Memory B cell (primary cell): ENCODE measurements at places on chromosomes 5 and 9.

DNA sequence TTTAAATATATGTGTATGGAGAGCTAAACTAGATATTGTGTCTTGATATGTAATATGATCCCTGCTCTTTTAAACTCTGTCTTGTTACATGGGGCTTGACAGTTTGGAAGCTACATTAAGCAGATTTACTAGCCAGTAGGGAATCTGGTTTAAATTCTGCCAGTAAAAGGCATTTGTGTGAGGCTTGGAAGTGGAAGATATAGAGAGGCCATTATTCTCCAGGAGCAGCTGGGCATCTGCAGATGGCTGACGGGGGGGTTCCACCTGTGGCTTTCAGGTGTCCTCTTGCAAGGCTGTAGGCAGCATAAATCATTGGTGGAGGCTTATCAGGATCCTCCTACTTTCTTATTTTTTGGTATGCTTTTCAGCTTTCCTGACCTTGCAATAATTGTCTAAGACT is 179.1 kb upstream of the FBXL7 start:
- no peak for DNase-seq

DNA sequence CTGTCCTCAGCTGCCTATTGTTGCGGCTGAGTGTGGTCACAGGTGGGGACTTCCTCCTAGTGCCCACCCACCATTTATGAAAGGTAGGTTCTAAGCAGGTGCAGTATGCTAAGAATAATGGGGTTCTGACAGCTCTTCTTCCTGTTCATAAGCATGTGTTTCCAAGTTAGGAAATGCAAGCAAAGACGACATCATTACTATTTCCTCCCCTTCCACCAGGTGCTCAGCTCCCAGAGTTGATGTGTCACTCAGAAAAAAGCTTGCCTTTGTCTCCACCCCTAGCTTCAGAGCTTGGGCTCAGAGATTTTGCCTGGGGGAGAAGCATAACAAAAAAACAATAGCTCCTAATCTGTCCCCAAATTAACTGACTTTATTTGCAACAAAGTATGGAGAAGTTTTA is 1076.7 kb downstream of the NR2F1-AS1 start:
- DNase-seq, result no peak

DNA sequence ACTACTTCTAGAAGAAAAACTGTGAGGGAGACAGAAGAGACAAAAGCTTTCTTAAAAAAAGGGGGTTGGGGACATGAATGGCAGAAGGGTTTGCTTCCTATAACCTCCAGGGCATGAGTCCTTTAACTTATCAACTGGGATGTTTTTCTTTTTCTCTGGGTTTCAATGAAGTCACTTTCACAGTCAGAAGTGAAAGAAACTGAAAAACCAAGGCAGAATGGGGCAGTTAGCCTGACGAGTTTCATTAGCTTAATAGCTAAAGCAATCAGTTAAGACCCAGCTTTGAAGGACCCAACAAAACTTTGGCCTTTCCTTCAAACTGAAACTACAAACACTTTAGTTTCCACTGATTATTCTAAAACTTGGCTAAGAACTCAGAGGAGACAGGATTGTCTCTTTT is 4.6 kb upstream of the OR13C8 start:
- no peak for DNase-seq

GRCh38 chr5:175712313-175712680 is 54.4 kb downstream of the HRH2 start:
- DNase-seq, result no peak

DNA sequence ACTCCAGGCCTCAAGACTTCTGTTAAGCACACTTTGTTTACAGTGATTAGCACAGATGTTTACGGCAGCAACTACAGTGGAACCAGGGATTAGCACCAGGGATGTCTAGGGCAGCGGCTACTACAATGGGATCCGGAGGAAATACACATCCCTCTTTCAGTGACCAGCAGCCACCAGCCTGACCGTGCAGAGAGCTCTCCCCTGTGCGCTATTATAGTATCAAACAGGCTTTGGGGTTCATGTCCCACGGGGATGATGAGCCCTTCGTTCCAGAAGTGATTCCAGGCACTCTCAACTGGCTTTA is 21.5 kb downstream of the GFPT2 start:
- DNase-seq, result no peak

GRCh38 chr5:136113606-136114005 is 19.0 kb upstream of the SMAD5 start:
- no peak for DNase-seq

DNA sequence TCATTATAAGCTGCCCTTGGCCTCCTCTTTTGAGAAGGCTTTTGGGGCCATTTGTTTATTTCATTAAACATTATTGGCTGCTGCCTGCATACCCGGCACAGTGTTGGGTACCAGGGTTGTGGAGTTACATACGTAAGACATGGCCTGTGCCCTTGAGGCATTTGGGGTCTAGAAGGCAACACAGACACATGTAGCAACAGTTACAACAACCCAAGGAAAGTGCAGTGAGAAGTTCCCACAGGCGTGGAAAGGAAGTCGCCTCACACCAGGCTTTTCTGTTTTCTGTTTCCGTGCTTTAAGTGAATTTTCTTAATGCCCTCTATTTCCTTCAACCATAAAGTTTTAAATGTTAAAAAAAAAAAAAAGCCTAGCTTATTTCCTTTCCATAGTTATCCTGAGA is 47.4 kb downstream of the GALNT10 start:
- DNase-seq, result no peak

GRCh38 chr9:90921969-90922368 is 120.3 kb downstream of the SYK start:
- DNase-seq, result no peak

DNA sequence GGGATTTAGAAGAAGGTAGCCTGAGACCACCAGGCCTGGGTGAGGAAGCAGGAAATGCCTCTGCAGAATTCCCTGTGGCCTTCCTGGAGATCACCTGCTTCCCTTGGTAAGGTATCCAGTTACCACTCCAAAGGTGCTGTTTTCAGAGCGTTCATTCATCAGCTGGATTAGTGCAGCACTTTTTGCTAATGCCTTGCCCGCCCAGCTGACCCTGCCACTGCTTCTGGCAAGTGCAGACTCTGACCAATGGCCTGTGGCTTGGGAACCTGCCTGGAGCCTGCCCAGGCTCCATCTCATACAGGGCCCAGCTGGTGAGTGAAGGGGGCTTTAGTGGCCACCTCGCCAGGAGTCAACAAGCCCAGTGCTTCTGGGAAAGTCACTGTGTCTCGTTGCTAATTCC is 48.6 kb downstream of the FOXI1 start:
- no peak for DNase-seq

DNA sequence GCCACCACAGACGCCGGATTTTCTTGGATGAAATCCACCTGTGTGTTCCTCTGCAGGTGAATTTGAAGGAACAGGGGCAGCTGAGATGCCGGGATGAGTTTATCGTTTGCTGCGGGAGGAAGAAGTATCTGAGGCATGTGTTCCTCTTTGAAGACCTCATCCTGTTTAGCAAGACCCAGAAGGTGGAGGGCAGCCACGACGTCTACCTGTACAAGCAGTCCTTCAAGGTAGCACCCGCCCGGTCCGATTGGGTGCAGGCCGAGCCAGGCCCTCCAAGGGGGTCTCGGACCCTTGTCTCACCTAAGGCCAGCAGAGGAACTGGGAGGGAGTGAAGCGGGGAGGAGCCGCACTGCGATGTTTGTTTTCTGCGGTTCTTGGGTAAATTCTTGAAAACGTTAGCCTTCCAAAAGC is 18.4 kb upstream of the LRRC14B start:
- no peak for DNase-seq

DNA sequence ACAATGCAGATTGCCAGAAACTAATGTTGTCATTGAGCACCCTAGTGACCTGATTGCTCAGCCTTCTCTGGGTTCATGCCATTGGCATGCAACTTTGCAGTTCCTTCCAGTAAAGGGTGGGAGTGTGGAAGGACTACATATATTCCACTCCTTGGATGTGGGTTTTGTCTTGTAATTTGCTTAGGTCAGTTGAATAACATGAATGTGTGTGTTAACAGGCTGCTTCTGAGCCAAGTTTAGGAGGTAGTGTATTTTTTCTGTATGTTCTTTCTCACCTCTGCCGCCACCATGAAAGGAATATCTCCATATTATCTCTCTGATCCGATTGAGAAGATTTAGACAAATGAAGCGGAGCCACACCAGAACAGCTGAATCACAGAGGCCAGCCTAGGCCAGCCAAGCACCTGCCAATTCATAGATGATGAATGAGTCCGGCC is 1929.6 kb upstream of the CDH6 start:
- no peak for DNase-seq

- DNase-seq, result no peak
Measured at GRCh38 chr9:91580136-91580535, 156.5 kb upstream of the NFIL3 start.

- no peak for DNase-seq
Measured at GRCh38 chr5:138819081-138819480, 56.1 kb downstream of the LRRTM2 start.

GRCh38 chr9:88076286-88077070 is 61.8 kb downstream of the SPATA31C2 start:
- no peak for DNase-seq

- DNase-seq, result peak; percentile 73
Measured at GRCh38 chr9:83649080-83649479, 26.1 kb downstream of the IDNK start.

GRCh38 chr5:32814141-32814540 is 103.0 kb downstream of the NPR3 start:
- DNase-seq, result no peak

DNA sequence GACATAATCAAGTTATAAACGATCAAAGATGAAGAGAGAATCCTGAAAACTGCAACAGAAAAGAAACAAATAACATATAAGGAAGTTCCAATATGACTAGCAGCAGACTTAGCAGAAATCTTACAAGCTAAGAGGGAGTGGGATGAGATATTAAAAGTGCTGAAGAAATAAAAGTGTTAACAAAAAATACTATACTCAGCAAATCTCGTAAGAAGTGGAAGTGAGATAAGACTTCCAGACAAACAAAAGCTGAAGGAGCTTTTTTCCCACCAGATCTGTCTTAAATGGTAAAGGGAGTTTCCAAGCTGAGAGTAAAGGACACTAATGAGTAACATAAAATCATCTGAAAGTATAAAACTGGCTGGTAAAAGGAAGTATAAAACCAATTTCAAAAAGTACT is 2036.0 kb upstream of the C9orf72 start:
- no peak for DNase-seq

GRCh38 chr5:33372721-33373472 is 67.9 kb upstream of the TARS1 start:
- no peak for DNase-seq

DNA sequence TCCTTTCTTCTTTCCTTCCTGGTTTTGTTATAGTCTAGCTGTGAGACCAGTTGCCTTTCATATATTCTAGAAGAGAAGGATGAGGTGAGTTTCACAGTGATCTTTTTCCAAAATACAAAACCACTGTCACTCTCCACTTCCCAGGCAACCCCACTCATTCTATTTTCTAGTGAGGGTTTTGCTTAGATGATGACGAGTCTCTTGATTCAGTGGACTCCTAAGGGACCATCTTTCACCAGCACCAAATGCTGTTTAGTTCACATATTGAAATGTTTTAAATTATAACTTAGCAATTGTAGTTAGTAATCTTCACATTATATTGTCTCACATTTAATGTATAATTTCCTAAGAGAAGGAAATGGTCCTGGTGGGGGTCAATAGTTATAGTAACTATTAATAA is 25.2 kb downstream of the PIK3R1 start:
- no peak for DNase-seq

DNA sequence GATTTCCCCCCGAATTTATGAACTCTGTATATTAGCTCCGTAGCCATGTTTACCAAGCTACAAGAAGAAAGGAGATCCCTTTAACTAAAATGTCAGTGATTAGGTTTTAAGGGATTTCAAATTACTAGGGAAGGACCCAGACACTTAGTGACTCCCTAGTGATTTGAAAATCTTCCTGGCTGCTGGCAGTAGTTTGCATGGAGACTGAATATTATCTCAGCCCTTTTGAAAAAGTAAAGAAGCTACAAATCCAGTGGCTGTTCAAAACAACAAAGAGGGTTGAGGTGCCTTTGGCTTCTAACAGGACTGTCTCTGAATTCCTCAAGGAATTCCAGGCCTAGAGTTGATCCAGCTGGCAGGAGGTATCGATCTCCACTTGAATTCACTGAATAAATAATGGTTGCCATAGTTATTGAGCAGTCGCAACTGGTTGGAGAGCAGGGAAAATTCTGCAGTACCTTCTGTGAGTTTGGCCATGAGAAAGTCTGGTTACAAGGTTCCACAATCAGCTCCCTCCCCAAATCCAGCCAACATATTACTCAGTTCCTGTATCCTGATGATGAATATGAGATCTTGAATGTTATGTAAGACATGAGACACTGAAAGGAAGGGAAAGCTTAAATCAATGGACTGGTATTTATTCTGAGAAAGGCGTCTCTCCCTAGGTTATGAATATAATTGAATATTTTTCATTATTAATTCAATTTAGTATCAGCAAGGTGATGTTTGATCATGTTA is 37.7 kb downstream of the NR4A3 start:
- DNase-seq, result no peak

GRCh38 chr9:132673355-132673754 is 3.1 kb downstream of the GTF3C4 start:
- no peak for DNase-seq

- no peak for DNase-seq
Measured at GRCh38 chr9:1748407-1748806, 266.7 kb upstream of the SMARCA2 start.

GRCh38 chr5:172727551-172727950 is 43.4 kb downstream of the DUSP1 start:
- DNase-seq, result no peak

DNA sequence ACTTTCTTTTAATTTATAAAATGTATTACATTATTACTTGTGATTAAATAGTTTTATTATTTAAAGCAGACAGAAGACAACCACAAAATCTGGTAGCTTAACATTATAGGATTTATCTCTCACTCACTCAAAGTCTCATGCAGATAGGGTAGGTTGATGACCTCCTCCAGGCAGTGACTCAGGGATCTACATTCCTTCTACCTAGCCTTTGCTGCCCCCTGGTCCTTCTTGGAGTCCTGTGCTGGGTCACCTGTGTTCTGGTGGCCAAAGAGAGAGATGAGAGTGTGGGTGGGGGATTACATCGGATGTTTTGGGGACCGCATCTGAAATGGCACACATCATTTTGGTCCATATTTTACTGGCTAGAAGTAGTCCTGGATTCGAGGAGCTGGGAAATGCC is 95.7 kb upstream of the CTSL start:
- DNase-seq, result no peak

DNA sequence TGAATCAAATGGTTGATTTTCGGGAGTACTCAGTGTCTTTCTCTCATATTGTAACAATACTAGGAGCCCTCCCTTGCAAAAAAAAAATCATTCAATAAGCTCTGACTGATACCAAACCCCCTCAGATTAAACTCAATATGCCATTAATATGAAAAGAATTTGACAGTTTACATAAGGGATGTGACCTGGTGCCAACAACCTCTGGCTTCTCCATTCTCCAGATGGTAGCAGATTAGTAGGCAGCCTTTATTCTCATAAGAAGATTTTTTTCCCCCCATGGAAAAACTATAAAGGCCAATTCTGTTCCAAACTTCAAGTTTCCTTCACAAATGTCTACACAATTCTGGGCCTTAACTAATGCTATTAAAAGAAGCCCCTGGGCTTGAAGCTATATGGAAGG is 96.5 kb downstream of the EFNA5 start:
- DNase-seq, result no peak

GRCh38 chr9:113719919-113720318 is 156.2 kb upstream of the ZNF618 start:
- DNase-seq, result no peak
